Left lung (tissue), 14 donors: ENCODE measurements at places on chromosomes 1 and 21. TPM values are rescaled to one million over a fixed set of nuclear protein-coding genes. Genes with fewer than 3 reads are reported as not detected.

Gene AMY1B
- total RNA-seq: 2.5 TPM

Gene RAB42
- total RNA-seq: 6.1 TPM

Gene TNNI3K
- 0.61 TPM for total RNA-seq

Gene IFI44L
- 24.0 TPM for total RNA-seq

Gene CTSK
- total RNA-seq: 19.9 TPM

Gene OSBPL9
- total RNA-seq: 73.3 TPM

Gene CCDC17
- total RNA-seq: 16.2 TPM

Gene RNPC3
- total RNA-seq: 25.2 TPM

Gene CD53
- total RNA-seq: 261 TPM

Gene BARHL2
- total RNA-seq: not detected

Gene RERE
- total RNA-seq: 76.8 TPM

Gene CRB1
- 0.09 TPM for total RNA-seq

Gene CD55
- total RNA-seq: 593 TPM

Gene SERTAD4
- 7.5 TPM for total RNA-seq

Gene SHCBP1L
- not detected for total RNA-seq

Gene TLR5
- total RNA-seq: 27.6 TPM

Gene AGT
- total RNA-seq: 2.9 TPM

Gene LHX4
- total RNA-seq: 0.03 TPM

Gene LEMD1
- 2.2 TPM for total RNA-seq

Gene DARS2
- total RNA-seq: 20.5 TPM

Gene KDF1
- 12.1 TPM for total RNA-seq

Gene TEDDM1
- not detected for total RNA-seq

Gene PCAT6
- total RNA-seq: 1.1 TPM

Gene IVL
- not detected for total RNA-seq

Gene TINAGL1
- 66.6 TPM for total RNA-seq

Gene ATP1A2
- 2.8 TPM for total RNA-seq

Gene FCGR1A
- 16.7 TPM for total RNA-seq

Gene PRKAA2
- total RNA-seq: 1.5 TPM

Gene NR0B2
- total RNA-seq: 1.2 TPM

Gene SH3BGR
- 3.6 TPM for total RNA-seq

Gene RBM11
- 2.0 TPM for total RNA-seq

Gene WNT2B
- 4.5 TPM for total RNA-seq

Gene LAD1
- total RNA-seq: 37.6 TPM

Gene KRTAP10-2
- total RNA-seq: 0.24 TPM

Gene LY9
- total RNA-seq: 0.82 TPM

Gene MACO1
- 20.2 TPM for total RNA-seq

Gene CYP2J2
- 3.5 TPM for total RNA-seq

Gene ISG15
- total RNA-seq: 90.0 TPM

Gene PACC1
- 7.2 TPM for total RNA-seq

Gene ILDR2
- total RNA-seq: 2.1 TPM

Gene HMCN1
- 91.0 TPM for total RNA-seq

Gene ESPN
- 3.7 TPM for total RNA-seq

Gene OPTC
- total RNA-seq: not detected

Gene LSM10
- total RNA-seq: 41.4 TPM

Gene CAPN9
- 3.2 TPM for total RNA-seq

Gene GOLT1A
- 9.5 TPM for total RNA-seq

Gene NPPA
- 1.6 TPM for total RNA-seq

Gene FMN2
- 0.20 TPM for total RNA-seq
